Hypothalamus (tissue), 51 donors: ENCODE measurements at places on chromosomes 1 and 21.

- no peak for DNase-seq
Observed at GRCh38 chr1:225449774-225450173, 21.9 kb upstream of the LBR start.

DNA sequence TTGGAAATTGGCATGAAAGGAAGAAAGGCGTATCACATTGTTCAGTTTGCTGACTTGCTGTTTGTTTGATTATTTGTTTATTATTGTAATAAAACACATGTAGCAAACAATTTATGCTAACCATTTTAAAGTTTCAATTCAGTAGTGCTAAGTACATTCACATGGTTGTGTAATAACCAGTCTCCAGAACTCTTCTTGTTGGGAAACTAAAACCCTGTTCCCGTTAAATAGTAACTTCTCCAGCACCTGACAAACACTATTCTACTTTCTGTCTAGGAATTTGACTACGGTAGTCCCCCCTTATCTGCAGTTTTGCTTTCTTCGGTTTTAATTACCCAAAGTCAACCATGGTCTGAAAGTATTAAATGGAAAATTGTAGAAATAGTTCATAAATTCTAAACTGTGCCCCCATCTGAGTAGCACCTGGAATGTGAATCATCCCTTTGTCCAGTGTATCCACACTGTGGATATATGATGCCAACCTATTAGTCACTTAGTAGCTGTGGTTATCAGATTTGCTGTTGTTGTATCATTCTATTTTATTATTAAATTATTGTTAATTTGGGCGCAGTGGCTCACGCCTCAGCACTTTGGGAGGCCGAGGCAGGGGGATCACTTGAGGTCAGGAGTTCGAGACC, 5.5 kb downstream of the MORC3 start:
- DNase-seq, result no peak

- no peak for DNase-seq
Observed at GRCh38 chr1:74502858-74503257, 9.6 kb downstream of the LRRC53 start.

DNA sequence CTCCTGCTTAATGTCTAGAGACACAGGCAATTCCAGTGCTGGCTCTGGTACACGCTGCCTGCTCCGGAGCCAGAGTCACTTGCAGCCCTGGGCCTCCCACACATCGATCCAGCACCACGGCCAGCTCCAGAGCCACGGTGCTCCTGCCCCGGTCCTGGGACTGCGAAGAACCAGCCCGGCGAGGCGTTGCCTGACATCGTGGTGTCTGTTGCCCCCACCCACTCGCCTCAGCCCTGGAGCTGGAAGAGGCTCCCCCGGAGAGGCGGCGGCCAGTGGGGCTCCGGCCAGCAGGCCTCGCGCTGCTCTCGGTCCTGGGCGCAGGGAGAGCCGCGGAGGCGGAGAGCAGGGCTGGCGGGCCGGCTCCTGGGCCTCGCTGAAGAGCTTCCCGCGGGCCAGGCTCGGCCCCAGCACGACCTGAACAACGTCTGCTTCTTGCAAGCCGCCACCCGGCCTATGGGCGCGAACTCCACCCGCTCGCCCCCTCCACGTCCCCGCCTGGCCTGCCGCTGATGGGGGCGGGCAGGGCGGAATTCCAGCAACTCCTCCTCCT, 364.8 kb downstream of the CEP170 start:
- no peak for DNase-seq

DNA sequence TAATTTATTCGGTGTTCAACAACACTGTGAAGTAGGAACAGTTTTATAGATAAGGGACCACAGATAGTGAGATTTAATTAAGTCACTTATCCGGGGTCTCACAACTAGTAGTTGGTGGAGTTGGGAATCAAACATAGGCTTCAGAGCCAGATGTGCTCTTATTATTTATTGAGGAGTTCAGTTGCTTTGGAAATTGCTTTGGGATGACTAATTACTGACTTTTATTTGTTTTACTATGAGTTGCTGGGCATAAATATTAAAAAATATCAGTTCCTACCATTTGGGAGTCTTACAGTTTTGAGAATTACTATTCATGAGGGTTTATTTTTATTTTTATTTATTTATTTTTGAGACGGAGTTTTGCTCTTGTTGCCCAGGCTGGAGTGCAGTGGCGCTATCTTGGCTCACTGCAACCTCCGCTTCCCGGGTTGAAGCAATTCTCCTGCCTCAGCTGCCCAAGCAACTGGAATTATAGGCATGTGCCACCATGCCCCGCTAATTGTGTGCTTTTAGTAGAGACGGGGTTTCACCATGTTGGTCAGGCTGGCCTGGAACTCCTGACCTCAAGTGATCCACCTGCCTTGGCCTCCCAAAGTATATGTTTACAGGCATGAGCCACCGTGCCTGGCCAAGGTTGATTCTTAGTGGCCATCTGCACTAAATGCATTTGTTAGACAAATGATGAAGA, 27.7 kb downstream of the THRAP3 start:
- no peak for DNase-seq

DNA sequence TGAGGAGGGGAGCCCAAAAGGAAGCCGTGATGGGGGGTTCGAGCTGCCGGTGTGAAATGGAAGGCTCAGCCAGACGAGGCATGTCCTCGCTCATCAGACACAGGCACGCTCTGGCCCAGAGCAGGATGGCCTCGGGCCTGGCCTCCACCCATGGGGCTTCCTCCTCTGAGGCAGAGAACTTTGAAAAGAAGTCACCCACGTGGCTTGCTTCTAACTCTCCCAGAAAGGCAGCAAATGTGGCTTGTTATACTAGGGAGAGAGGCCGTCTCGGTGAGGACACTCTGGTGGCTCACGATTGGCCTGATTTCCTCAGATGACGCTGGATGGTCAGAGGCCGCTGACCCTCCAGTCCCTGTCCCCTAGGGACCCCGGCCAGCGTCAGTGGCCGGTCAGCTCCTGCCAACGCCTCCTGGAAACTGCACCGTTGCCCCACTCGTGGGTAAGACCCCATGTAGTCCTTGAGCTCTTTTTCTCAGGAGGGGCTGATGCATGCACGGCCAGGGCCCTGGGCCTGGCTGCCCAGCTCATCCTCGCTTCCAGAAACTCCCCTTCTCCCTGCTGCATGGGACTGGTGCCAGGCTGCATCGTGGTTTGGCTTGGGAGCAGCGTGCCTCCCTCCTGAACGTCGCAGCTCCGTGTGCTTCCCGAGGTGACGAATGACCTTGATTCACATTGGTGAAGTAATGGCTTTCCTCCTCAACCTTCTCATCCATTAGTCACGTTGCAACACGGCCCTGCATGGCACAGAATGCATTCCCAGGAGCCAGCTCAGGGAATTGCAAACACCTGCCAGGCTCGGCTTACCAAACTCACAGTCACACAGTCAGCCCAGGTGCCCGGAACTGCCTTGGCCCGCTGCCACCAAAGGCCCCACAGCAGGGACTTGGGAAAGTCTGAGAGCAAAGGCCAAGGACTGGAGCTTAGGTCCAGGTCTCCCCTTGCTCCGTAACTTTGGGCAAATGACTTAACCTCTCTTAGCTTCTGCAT, 58.8 kb downstream of the TOMM20 start:
- no peak for DNase-seq

DNA sequence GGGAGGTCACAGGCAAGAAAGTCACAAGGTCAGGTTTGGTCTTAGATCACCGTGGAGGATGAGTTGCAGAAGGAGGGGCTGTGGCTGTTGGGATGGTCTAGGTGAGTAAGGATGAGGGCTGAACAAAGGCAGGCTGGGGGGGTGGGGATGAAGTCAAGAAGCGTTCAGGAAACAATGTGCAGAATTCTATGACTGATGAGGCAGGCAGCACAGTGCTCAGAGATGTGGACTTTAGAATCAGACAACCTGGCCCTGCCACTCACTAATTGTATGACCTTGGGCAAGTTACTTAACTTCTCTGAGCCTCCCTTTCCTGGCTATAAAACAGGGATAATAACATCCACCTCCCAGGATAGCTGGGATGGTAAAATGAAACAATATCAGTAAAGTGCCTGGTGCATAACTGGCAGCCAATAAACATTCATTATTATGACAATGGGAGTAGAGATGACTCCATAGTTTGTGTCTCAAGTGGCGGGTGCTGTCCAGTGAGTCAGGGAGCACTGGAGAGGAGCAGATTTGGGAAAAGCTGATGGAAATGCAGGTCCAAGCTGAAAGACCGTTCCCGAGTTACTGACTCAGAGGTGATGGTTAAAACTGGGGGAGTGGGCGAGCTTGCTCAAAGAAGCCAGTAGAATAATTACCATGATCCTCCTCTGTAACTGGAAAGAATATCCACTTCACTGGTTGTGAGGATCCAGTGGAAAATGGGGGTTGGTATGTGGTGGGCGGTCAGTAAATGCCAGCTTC, 2.1 kb downstream of the TIE1 start:
- DNase-seq, result no peak

DNA sequence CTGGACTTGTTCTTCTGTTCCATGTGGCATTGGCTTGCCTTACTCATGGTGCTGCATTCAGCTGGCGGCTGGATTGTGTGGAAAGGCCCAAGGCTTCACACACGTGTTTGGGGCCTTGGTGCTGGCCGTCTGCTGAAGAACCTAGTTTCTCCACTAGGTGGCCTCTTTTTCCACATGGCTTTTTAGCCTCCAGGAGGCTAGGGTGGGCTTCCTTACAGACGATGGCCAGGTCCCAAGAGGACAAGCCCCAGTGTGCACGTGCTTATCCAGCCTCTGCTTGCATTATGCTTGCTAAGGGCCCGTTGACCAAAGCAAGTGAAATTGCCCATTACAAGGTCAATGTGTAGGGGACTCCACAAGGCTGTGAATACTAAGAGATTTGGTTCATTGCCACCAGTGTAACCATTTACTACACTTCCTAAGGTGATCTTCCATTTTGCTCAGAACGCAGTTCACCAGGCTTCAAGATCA, 47.5 kb upstream of the FOXO6 start:
- DNase-seq, result no peak

DNA sequence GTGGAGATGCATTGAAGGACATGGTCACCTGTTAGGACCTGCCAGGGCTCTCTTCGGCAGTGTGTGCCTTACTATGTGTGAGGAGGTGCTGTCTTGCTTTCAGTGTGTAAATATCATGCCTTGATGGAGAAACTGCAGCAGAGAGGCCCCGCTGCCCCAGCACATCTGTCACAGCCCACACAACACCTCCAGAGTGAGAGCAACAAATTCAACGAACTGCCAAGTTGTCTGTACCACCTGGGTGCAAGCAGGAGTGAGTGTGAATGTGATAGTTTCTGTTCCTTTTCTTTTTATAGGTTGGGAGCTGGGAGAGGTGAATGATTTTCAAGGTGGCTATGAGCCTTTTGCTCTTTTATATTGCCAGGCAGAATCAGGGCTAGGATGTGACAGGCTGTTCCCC, 114.6 kb upstream of the KIAA0040 start:
- DNase-seq, result no peak

GRCh38 chr1:24501371-24502064, 1.1 kb upstream of the RCAN3 start:
- DNase-seq, result no peak

DNA sequence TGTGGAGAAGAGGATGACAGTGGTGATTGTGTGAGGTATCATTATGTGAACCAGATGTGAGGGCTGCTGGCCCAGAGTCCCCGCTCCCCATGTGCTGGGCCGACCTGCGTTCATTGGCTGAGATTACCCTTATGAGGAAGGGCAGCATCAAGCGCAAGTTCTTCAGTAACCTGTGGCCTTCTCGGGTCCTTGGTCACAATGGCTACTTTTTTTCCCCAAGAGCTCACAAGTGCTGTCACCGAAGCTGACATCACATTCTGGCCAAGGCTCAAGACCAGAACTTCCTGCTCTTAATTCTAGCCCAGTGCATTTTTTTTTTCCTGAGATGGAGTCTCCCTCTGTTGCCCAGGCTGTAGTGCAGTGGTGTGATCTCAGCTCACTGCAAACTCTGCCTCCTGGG, 262.9 kb downstream of the RHOU start:
- DNase-seq, result no peak

GRCh38 chr21:25897383-25897782, 162.6 kb downstream of the GABPA start:
- DNase-seq, result no peak

GRCh38 chr21:37058261-37058660, 14.6 kb downstream of the PIGP start:
- no peak for DNase-seq
